ENCODE measurements at places on chromosomes 1 and 21.

- DNase-seq: no peak
Observed at GRCh38 chr1:177287270-177287669, 116.5 kb downstream of the BRINP2 start.

GRCh38 chr21:45175326-45176095 is 101.1 kb downstream of the ADARB1 start:
- no peak for DNase-seq

GRCh38 chr1:220875260-220875659 is 4.0 kb upstream of the HLX start:
- no peak for DNase-seq

DNA sequence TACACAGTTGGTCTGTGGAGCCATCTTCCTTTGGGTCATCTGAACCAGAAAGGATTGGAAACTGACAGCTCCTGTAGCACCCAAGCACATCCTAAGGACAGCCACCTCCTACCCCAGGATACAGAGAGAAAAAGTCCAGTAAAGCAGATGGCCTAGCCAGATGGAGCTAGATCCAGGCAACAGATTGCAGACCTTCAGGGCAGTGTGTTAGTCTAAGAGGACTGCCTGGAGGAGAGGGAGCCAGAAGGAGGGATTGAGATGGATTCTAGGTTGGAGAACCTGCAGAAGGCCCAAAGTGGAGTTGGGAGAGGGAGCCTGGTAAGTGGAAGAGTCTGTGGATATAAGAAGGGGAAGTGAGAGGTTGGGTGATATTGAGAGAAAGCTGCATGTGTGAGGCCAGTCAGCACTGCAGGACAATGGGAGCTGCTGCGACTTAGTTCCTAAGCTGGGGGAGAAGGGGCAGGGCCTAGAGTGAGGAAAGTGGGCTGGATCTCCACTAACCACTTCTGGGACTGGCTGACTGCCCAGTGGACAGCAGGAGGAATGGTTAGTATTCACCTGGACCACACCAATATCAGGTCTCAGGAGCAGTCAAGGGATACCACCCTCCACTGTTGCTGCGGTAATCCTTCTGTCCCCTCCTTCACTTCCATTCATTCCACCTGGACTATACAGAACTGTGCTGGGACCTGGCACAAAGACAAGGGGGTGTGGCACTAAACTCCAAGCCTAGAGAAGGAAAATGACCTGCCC is 13.4 kb downstream of the BCAN start:
- DNase-seq: no peak

DNA sequence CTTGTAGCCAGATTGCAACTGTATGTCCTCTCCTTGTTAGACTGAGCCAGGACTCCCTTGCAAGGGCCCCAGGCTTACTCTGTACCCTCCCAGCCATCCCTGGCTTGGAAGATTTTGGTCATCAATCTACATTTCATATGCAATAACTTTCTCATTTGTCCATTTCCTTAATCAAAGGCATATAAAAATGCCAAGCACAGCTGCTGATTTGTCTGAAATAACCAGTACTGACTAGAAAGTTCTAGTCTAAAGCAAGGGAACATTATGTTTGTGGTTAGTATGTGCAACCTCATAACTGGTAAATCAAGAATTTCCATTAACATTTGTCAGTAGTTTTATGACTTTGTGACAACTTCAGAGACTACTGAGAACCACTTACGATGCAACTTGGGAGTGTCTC is 370.2 kb downstream of the ST6GALNAC3 start:
- no peak for DNase-seq

GRCh38 chr1:185279571-185279970 is 37.5 kb downstream of the IVNS1ABP start:
- no peak for DNase-seq

DNA sequence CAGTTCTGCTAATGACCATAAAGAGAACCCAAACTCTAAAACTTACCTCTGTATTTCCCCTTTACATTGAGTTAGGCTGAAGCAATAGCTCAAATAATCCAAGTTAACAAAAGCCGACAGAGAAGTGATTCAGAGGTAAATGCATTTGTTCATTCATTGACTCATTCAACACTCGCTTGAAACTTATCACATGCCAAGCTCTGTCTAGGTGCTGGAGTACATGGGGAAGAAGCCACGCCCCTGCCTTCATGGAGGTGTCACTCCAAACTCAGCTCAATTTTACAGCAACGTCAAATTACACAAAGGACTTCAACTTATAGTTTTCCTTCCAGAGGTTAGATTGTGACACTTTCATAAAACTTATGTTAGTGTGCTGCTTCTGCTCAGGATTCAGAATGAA is 45.8 kb downstream of the SLC25A24 start:
- no peak for DNase-seq

DNA sequence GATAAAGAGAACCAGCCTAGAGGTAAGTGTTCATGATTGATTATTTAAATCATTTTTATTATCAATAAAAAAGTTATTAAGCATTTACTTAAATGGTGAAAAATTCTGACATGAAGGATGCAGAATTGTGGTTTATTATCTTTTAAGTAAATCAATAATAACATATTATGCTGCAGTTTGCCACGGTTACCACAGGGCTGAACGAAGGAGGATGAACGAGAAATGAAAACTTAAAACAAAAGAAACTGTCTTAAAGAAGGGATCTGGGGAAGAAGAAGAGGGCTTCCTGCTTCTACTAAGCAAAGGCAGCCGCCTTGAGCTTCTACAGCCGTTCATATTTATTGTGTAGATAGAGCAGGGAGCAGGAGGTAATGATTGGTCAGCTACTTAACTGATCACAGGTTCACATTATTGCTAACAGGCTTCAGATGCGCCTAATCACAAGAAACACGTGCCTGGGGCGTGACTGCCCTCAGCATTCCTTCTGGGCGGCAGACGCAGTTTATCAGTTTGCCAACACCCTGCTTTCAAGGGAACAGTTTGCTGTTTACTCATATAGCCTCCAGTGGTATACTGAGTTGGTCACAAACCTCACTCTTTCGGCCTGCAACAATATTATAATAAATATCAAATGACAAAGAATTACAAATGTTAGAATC is 5.8 kb upstream of the FNBP1L start:
- no peak for DNase-seq

DNA sequence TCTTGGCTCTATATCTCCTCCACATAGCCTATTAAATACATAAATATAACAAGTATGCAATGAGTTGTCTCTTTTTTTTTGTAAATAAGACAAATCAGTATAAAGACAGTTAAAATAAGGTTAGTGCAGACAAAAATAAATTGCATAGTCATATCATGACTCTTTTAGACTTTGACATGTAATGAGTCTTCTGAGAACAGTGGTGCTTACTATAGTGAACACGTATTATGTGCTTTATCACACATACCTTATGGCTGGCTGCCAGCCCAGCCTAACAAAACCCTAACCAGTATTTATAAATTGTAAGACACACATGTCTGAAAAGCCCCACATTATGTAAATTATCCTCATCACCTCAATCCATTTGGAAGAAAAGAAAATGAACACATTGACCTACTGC is 29.1 kb upstream of the F13B start:
- no peak for DNase-seq
